ENCODE measurements at places on chromosomes 4 and X.

DNA sequence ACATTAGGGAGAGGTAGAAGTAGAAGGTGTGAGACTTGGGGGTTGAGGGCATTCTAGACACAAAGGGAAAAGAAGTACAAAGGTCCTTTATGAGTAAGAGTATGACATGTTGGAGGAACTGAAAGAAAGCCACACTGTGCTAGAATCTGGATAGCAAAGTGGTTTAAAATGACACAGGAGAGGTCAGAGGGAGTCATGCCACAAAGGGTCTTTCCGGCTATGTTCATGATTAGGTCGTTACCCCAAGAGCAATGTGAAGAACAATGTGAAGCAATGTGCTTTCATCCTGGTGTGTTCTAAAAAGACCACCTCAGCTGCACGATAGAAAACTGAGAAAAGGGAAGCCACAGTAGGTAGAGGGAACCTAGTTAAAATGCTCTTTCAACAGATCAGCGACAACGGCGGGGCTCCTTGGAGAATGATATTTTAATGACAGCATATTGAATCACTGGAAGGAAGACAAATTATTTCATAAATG, 29.2 kb downstream of the SMIM14 start:
- DNase-seq, result no peak

GRCh38 chr4:117889978-117890377, 144.3 kb upstream of the NDST3 start:
- no peak for DNase-seq

DNA sequence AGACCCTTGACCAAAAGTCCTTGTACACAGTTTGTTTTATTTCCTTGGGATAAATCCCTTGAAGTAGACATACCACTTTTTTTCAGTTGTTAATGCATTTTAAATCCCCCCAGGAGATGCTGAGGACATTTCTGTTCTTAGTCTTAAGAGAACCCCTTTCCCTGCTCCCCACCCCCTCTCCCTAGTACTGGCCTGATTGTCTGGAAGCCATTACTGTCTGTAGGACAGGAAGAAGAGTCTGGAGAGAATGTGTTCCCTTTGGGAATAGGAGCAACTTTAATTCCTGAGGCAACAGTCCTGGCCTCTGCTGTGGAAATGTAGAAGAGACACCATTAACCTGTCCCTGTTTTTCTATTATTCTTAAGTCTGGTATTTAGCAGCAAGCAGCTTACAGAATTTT, 52.3 kb upstream of the TMEM131L start:
- no peak for DNase-seq

GRCh38 chrX:10414862-10415261, 205.5 kb downstream of the MID1 start:
- no peak for DNase-seq

DNA sequence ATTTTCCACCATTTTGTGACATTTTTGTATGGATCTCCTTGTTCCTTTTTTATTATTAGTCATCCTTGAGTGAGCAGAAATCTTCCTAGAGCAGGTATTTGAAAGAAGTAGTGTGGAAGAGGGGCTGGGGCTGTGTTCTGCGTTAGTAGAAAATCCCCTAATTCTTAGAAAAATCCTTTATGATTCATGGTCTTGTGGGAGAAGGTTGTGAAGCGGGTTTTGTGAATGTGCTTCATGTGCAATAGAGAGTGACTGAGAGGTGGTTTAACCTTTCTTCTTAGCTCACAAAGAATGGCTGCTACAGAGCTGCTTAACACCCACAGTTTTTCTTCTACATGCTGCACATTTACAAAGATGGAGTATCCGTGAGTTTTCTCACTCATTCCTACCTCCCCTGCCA, 220.5 kb downstream of the IDS start:
- no peak for DNase-seq

DNA sequence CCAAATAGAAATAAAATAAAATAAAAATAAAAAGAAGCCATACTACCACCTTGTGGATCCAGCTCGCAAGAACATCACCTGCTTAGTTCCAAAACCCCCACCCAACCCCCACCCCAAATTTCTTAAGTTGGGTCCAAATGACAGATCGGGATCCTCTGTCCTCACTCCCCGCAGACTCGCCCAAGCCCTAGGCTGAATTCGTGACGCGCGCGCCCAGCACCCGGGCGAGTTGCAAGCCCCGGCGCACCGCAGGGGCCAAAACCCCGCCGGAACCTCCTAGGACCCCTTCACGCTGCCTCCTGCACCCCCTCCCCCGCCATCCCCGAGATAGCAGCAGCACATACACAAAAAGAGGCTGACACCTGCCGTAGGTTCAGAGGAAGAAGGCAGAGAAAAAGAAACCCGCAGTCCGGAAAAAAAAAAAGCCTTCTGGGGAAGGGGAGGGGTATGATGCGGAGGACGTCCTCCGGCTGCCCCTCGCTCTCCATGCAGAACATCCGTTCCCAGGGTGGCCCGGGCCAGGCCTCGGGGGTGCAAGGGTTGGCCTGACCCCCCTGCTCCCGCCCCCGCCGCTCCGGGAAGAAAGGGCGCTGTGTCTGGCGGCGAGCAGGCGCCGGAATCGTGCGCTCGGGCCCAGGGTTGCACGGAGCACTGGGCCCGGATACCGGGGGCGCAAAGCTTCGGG, 2.6 kb downstream of the NLGN4X start:
- no peak for DNase-seq

- no peak for DNase-seq
These were observed 42.2 kb downstream of the TBCK start for GRCh38 chr4:106273831-106274230.

- no peak for DNase-seq
These were observed 1269.0 kb downstream of the FSTL5 start for GRCh38 chr4:160894809-160895208.

- no peak for DNase-seq
These were observed 1646.4 kb upstream of the ADGRL3 start for GRCh38 chr4:59553721-59554091.

DNA sequence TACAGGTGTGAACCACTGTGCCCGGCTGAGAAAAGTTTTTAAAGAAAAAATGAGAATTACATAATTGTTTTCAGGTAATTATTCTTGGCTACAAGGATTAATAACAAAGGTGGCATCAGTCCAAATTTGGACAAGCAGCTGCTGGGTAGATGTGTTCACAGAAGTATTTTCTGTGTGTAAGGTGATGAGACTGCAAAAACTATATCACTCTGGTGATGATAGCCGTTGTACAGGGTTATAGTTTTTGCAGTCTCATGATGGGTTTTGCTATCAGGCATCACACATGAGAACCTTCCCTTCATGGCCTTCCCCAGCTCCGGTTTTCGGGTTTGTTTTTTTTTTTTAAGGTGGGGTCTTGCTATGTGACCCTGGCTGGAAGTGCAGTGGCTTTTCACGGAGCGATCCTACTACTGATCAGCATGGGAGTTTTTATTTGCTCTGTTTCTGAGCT, 5.1 kb upstream of the SLC10A3 start:
- no peak for DNase-seq

DNA sequence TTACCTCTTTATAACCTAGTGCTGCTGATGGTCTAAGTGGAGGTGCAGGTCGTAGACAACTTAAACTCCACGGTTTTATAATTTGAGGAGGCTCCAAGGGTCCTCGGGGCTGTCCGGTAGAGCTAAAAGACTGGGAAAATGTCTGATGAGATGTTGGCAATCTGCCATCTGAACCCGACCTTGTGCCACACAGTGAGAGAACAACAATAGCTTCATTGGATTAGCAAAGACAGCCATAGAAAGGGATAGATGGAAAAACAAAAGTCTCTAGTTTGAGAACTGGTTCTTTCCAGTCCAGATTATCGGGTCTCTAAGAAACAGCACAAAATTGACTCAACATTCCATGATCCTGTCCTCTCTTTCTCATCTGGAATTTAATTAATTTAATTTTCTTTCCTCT, 31.6 kb downstream of the CD40LG start:
- DNase-seq, result no peak

DNA sequence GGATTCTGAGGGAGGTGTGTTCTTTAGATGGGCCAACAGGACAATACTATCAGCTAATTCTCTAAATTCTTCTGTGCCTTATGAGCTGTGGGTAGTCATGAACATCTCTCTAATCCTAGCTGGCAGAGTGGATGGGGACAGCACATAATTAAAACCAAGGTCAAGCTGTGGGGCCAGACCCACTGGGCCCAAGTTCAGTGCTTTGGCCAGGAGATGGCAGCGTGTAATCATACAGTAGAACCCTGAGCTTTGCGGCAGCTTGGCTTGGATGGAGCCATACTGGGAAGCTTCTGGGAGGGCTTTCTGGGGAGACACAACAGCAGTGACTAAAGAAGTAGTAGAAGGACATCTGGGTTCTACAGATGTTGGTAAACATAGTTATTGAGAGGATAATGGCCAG, 140.3 kb upstream of the CXCL13 start:
- DNase-seq, result peak; percentile 33

DNA sequence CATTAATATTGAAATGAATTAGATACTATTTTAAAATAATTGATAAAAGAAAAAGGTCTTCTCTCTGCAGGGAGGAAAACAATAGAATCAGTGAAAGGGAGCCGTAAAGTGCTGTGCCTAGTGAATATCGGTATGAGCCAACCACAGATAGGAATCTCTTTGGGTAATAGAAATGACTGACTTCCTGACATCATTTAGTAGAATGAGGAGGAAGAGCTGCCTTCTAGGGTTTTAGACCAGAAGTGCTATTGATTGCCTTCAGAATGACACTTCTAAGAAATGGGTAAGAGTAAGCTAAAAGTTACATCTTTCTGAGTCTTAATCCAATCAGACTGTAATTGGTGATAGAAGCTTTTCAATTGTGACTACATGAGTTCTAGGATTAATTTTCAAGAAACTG, 134.0 kb upstream of the MAP9 start:
- no peak for DNase-seq

DNA sequence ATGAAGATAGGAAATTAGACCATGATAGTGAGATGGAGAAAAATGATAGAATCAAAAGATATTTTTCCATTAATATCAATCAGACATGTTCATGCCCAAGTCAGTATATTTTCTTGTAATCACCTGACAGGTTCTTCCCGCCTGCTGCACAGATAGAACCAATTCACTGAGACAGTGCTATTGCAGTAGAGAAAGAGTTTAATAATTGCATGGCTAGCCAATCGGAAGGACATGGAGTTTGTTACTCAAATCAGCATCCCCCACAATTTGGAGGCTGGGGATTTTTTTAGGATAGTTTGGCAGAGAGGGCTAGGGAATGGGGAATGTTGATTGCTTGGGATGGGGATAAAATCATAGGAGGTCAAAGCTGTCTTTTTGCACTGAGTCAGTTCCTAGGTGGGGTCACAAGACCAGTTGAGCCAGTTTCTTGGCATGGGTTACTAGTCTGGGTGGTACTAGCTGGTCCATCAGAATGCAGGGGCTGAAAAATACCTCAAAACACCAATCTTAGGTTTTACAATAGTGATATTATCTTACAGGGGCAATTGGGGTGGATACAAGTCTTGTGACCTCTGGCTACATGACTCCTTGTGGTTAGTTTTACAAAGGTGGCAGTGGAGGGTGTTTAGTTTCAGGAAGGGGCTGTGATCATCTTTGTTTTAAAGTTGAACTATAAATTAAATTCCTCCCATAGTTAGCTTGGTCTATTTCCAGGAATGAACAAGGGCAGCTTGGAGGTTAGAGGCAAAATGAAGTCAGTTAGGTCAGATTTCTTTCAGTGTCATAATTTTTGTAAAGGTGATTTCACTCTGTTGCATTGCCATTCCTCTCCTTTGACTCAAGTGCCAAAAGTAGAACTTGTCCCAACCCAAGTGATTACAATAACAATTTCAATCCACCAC, 100.3 kb upstream of the PDE5A start:
- DNase-seq, result no peak

DNA sequence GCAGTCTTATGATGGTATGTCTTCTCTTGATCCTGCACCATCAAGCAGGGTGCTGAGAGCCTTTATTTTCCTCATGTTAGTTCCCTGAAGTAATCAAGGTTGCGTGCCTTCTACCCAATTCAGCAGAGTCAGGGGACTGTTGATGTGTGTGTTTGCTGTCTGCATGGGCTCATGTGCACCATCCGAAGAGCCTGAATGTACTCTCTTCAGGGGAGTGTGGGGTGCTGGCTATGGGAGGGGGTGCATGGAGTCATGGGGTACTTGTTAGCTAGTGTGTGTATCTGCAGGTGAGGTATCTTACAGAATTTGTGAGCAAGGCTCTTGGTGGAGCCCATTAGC, 154.3 kb upstream of the ANXA3 start:
- DNase-seq, result no peak

DNA sequence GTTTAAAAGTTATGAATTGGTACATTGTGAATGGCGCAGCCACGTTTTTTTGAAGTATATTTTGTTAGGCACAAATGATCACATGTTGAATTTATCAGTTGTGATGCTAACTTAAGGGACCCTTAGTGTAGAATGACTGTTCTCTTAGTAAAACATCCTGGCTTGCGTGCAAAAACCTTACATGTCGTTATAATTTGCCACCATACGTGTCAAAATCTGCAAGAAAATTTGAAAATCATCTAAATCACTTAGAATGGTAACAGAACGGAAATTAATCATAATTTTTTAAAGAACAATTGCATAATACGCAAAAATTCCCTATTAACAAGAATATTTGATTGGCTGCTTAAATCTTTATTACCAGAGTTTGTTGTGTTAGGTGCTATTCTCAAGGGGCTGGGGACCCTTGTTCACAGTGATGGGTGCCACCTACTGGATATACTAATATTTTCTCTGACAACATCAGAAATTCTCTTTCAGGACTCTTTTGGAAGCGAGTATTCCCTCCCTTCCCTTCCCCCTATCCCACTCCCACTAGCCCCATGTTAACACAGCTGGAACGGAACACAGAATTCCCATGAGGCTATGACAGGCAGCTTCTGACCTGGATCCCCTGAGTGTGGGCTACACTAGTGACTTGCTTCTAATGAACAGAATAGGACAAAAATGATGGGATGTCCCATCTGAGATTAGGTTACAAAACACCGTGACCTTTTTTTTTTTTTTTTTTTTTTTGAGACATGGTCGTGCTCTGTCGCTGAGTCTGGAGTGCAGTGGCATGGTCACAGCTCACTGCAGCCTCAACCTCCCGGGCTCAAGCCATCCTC, 71.8 kb downstream of the SUPT20HL2 start:
- peak; percentile 48 for DNase-seq

- DNase-seq, result peak; percentile 60
These were observed 46.3 kb downstream of the RASSF6 start for GRCh38 chr4:73573794-73574528.

DNA sequence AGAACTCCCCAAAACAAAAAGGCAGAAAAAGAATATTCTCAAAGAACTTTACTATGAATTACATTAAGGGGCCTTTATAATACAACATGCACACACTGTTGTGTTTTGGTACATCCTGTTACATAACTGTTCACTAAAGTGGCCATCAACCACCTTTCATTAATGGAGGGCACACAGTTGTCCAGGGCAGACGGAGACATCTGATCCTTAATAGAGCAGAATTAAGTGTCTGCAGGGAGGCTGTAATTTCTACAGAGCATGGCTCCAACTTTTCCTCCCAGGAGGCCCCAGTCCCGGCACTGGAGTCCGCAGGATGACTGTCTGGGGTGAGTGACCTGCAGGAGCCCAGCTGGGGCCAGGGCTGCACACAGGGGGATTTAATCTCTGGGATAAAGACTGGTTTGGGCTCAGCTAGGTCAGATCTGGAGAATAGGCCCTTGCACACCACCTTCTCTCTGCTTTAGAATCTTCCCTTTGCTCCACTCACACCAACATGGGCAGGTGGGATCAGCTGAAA, 233.4 kb downstream of the MAML3 start:
- no peak for DNase-seq

Data from Kasumi-1 (cell line).